ENCODE measurements at places on chromosomes 5 and 9. TPM values are rescaled to one million over a fixed set of nuclear protein-coding genes. Genes with fewer than 3 reads are reported as not detected.

The CDH9 gene
- total RNA-seq, result not detected

The PAEP gene
- total RNA-seq, result not detected

The CCL28 gene
- 8.6 TPM for total RNA-seq

The RACK1 gene
- total RNA-seq, result 1,812 TPM

The NTRK2 gene
- total RNA-seq, result 7.0 TPM

The DNM1 gene
- total RNA-seq, result 8.6 TPM

The KCNIP1 gene
- total RNA-seq, result 1.1 TPM

The TRIM36 gene
- total RNA-seq, result 9.7 TPM
